ENCODE measurements at places on chromosomes 6 and 20.

DNA sequence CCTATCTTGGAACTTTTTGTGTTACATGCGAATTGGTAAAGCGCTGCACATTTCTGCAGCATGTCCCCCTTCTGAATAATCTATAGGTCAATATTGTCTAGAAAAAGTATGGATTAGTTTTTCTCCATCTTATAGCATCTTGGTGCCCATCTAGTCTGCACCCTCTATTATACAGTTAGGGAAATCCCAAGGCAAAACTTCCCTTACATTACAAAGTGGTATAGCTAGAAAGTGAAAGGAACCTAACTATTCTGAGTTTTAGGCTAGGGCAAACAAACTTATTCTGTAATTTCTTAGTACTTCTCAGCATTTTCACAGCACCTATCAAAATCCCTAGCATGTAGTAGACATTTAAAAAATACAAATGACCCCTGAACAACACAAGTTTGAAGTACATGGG, 133.5 kb upstream of the CCDC28A start:
- DNase-seq, result no peak

GRCh38 chr6:2179950-2180349, 65.5 kb downstream of the GMDS start:
- no peak for DNase-seq

DNA sequence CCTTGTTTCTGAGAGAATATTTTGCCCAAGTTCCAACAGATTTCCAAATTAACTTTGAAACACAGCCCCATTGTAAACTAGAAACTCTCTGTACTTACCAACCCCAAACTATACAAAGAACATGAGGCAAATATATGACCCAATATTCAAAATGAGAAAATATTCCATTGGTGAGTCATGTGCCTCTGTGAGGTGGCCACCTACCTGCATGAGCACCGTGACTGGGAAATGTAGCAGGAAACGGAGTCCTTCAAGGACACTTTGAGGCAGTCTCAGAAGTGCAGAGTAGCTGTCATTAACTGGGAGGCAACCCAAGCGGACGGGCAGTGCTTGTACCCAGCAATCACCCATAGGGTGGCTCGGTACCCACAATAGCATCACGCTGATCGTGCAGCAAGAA, 335.5 kb upstream of the NOX3 start:
- DNase-seq, result no peak

DNA sequence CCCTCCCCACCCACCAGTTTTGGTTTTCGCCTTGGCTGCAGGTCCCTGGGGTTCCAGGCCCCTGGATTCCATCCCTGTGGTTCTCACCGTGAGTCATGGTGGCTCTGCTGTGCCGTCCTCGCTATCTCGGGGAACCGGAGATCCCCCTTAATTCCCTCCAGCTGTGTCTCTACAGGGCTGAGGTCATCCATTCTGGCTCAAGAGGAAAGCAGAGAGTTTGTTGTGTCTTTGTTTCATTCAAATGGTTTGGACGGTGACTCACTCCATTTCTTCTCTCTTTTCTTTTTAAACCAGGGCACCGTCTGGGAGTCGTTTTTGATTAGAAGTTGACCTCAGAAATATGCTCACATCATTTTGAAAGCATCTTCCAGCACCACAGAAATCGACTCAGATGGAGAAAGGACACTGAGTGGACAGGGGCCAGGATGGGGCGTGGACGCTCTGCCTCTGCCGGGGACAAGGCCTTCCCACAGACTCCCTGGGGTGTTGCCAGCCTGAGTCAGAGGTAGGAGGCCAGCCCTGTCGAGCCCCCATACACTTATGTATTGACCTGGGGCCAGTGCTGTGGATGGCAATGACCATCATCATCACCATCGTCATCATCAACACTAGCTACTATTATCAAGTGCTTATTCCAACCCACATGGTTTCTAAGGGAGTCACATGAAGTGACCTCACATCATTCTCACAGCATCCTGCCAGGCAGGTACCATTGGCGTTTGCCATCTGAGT, 176.2 kb downstream of the NFATC2 start:
- DNase-seq, result no peak

GRCh38 chr6:161019324-161019839, 27.8 kb downstream of the MAP3K4 start:
- no peak for DNase-seq

DNA sequence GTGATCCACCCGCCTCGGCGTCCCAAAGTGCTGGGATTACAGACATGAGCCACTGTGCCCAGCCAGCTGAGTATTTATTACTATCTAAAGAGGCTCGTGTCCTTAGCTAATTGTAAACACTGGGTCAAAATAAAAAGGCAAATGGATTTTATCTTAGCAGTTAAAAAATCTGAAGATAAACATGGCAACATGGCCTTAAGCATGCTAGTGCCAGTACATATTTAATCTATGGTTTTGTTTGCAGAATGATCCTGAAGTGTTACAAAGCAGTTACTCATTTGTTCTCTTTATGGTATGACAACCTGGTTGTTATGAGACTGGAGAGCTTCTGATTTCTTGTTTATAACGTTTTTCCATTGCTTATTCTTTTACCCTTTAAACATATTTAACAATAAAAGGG, 3.9 kb upstream of the KIAA0408 start:
- no peak for DNase-seq

GRCh38 chr20:20691477-20692235, 20.8 kb downstream of the RALGAPA2 start:
- no peak for DNase-seq

All from NCI-H2227 treated with DMSO at 0.1 percent for 48 hours (cell line).